T-cell (primary cell): ENCODE measurements at places on chromosomes 11 and 22. TPM values are rescaled to one million over a fixed set of nuclear protein-coding genes. Genes with fewer than 3 reads are reported as not detected.

DNA sequence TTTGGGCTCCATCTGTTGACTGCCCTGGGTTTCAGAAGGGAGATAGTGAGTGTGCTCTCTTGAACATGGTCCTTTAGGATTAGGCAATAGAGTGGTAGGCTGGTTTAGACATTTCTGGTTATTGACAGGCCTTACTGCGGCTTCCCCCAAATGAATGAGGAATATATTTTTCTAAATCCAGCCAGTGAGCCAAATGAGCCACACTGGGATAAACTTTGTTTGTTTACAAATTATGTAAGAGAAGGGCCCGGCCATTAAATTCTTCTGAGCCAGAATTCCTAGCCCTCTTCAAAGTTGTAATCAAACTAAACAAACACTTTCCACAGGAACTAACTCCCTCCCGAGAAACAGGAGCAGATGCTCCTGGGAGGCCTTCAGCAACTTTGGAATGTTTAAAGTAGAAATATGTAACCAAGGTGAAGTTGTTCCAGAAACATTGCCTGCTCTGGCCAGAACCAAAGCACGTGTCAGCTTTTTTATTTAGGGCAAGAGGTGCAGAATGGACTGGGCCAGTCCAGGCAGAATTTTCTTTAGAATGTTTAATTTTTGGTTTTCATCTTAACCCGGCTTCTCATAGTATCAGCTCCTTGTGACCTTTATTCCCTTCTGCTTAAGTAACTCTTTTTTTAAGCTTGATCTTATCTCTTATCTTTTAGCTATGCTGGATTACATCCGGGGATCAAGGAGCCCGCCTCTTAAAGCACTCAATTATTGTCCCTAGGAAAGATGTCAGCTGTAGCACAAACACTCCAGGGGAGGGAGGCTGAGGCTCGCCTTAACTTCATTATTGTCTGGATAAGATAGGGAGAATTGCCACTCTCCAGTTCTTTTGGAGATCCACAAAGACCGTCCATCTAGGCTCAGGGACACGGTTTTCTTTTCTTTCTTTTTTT lies 28.7 kb downstream of the ZNRF3 start:
- no peak overlapping the region for H3K27ac ChIP-seq
- no peaks in the 10 kb centered on the region for H3K4me1 ChIP-seq
- no peaks in the 10 kb centered on the region for H3K27me3 ChIP-seq
- DNase-seq = no peak
- no peaks in the 10 kb centered on the region for H3K36me3 ChIP-seq
- no peak overlapping the region for H3K4me3 ChIP-seq

Gene MS4A4A
- not detected for total RNA-seq

GRCh38 chr22:17905445-17905844 lies 118.9 kb downstream of the MICAL3 start:
- no peaks in the 10 kb centered on the region for H3K4me1 ChIP-seq
- DNase-seq = no peak
- no peak overlapping the region for H3K4me3 ChIP-seq
- H3K36me3 ChIP-seq = no peaks in the 10 kb centered on the region
- H3K27me3 ChIP-seq = no peaks in the 10 kb centered on the region

DNA sequence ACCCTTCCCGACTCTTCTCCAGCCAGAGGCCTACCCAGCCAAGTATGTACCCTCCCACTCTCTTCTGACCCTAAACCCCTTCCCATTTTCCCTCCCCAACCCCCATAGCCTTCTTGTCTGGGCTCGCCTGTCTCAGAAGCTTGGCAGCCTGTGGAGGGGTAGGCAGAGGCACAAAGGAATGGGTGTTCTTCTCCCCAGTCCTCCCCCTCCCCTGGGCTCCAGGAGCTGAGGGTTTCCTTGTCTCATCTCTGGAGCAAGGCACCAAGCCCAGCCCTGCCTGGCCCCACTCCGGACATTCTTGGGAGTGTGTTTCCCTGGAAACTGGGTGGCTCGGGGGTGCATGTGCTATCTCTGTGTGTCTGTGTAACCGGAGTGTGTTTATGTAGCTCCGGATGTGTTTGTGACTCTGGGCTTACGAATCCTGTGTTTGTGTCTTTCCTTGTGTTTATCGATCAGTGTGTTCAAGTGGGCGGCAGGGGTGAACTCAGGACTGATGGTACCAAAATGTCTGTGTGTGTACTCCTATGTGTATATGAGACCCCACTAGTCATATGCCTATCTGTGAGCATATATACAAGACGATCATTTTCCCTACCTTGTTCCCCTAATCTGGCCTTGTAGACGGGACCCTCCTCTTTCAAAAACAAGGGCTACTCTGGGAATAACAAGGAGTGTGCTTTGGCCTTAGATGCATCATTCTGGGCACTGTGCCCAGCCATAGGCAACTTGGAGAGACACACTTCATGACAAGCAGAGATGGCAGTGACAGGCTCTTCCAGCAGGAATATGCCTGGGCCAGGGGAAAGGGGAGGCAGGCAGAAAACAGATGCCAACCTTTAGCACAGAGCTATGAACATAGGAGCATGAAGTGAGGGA lies 10.9 kb downstream of the PHLDB1 start:
- H3K36me3 ChIP-seq = no peaks in the 10 kb centered on the region
- DNase-seq = no peak
- H3K27me3 ChIP-seq = no peaks in the 10 kb centered on the region
- H3K4me3 ChIP-seq = no peak overlapping the region
- no peak overlapping the region for H3K27ac ChIP-seq
- H3K4me1 ChIP-seq = no peaks in the 10 kb centered on the region

GRCh38 chr11:18700375-18700774 lies 1.8 kb downstream of the TMEM86A start:
- no peak overlapping the region for H3K4me3 ChIP-seq
- no peaks in the 10 kb centered on the region for H3K36me3 ChIP-seq
- H3K4me1 ChIP-seq = peaks cover 2% of the 10 kb centered on the region
- DNase-seq = no peak
- H3K27ac ChIP-seq = no peak overlapping the region

Gene MIAT
- 208 TPM for total RNA-seq

DNA sequence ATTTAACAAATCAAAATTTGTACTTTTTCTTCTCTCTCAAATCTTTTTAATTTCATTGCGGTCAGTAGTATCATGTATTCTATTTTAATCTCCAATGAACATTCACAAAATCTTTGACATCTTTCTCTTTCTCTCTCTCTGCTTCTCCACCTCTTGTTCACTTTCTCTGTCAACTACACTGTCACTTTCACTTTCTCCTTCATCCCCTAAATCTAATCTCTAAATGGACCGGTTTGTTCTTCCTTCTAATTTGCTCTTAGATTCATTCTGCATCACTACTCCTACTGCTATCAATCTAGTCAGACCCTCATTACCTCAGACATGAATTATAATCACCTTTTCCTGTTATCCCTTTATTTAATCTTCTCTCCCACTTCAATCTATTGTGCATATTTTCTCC lies 18.6 kb downstream of the CCDC73 start:
- H3K4me1 ChIP-seq = no peaks in the 10 kb centered on the region
- H3K27ac ChIP-seq = no peak overlapping the region
- DNase-seq = no peak
- no peaks in the 10 kb centered on the region for H3K36me3 ChIP-seq
- H3K4me3 ChIP-seq = no peak overlapping the region
- H3K27me3 ChIP-seq = no peaks in the 10 kb centered on the region

- no peaks in the 10 kb centered on the region for H3K36me3 ChIP-seq
- no peak overlapping the region for H3K4me3 ChIP-seq
- peaks cover 1% of the 10 kb centered on the region for H3K27me3 ChIP-seq
- peaks cover 59% of the 10 kb centered on the region for H3K4me1 ChIP-seq
- DNase-seq = no peak
- H3K27ac ChIP-seq = no peak overlapping the region
Measured at GRCh38 chr22:20211997-20212753, 55.9 kb downstream of the RTN4R start.

- no peaks in the 10 kb centered on the region for H3K36me3 ChIP-seq
- H3K27me3 ChIP-seq = no peaks in the 10 kb centered on the region
- no peaks in the 10 kb centered on the region for H3K4me1 ChIP-seq
Measured at GRCh38 chr22:30208631-30209603, 37.6 kb downstream of the LIF start.

- no peaks in the 10 kb centered on the region for H3K4me1 ChIP-seq
- H3K36me3 ChIP-seq = no peaks in the 10 kb centered on the region
- H3K27ac ChIP-seq = no peak overlapping the region
- no peak for DNase-seq
- H3K27me3 ChIP-seq = peaks cover 17% of the 10 kb centered on the region
Measured at GRCh38 chr22:41929418-41929810, 2.8 kb upstream of the TNFRSF13C start.

- no peaks in the 10 kb centered on the region for H3K27me3 ChIP-seq
- no peak overlapping the region for H3K27ac ChIP-seq
Measured at GRCh38 chr11:119248750-119249670, 42.9 kb downstream of the CBL start.

Gene UPK2
- total RNA-seq = not detected

GRCh38 chr22:46007848-46008261 lies 30.9 kb upstream of the WNT7B start:
- DNase-seq = no peak
- no peak overlapping the region for H3K27ac ChIP-seq
- H3K4me1 ChIP-seq = no peaks in the 10 kb centered on the region
- H3K27me3 ChIP-seq = peaks cover 29% of the 10 kb centered on the region

Gene OAF
- total RNA-seq = 3.5 TPM

GRCh38 chr22:46052331-46052771 lies 75.4 kb upstream of the WNT7B start:
- H3K4me3 ChIP-seq = peak overlapping the region; percentile 54
- no peak for DNase-seq
- no peaks in the 10 kb centered on the region for H3K36me3 ChIP-seq
- no peaks in the 10 kb centered on the region for H3K4me1 ChIP-seq

- DNase-seq = no peak
- no peaks in the 10 kb centered on the region for H3K27me3 ChIP-seq
Measured at GRCh38 chr11:81913793-81914192, 819.9 kb downstream of the FAM181B start.

- H3K4me1 ChIP-seq = no peaks in the 10 kb centered on the region
- no peak overlapping the region for H3K4me3 ChIP-seq
- no peak for DNase-seq
- H3K27ac ChIP-seq = no peak overlapping the region
- peaks cover 8% of the 10 kb centered on the region for H3K27me3 ChIP-seq
- H3K36me3 ChIP-seq = no peaks in the 10 kb centered on the region
Measured at GRCh38 chr11:132131961-132132360, 761.5 kb downstream of the NTM start.

- no peak for DNase-seq
- H3K4me1 ChIP-seq = no peaks in the 10 kb centered on the region
- no peaks in the 10 kb centered on the region for H3K36me3 ChIP-seq
- H3K27me3 ChIP-seq = no peaks in the 10 kb centered on the region
- no peak overlapping the region for H3K4me3 ChIP-seq
Measured at GRCh38 chr11:59918480-59918879, 19.8 kb upstream of the OOSP1 start.

DNA sequence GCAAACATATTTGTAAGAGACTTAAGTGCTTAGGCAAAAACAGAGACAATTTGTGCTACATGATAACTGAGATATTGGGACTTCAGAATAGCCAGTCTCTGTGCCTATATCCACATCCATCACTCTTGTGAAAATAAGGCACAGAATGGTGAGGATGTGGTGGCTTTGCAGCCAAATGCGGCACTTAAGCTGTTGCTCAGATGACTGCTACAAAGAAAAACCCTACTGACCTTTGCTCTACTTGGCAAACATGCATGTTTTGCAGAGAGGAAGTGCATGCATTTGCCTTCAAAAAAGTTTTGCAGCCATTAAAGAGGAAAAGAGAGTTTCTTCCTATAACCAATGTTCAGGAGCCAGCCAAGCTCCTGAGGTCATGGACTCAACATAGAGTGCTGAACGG lies 675.0 kb upstream of the KIRREL3 start:
- H3K4me1 ChIP-seq = no peaks in the 10 kb centered on the region
- no peak overlapping the region for H3K4me3 ChIP-seq
- no peak for DNase-seq
- H3K36me3 ChIP-seq = no peaks in the 10 kb centered on the region
- no peak overlapping the region for H3K27ac ChIP-seq

DNA sequence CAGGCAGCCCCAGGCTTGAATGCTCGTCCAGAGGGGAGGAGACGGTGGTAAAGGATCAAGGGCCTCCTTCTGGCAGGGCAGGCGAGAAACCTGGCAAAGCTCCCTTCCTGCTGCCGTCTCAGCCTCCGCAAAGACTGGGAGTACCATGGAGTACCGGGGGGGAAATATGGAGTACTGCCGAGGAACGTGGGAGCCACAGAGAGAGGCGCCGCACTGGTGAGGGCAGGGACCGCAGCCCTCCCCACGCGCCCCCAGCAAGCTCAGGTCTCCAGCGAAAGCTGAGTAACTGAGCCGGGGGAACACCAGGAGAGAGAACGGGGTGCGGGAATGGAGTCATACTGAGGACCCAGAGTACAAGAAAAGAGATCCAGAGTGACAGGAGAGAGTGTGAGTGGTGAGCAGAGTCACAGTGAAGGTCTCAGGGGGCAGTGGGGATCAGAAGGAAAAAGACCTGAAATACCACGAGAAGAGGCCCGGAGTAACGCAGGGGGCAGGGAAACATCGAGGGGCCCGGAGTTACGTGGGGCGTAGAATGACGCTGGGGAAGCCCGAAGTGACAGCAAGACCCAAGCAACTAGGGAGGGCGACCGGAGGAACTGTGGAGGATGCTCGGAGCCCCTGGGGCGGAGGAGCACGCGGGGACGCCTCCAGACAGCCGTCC lies 740 bp downstream of the EML3 start:
- H3K4me3 ChIP-seq = peak overlapping the region; percentile 88
- no peaks in the 10 kb centered on the region for H3K27me3 ChIP-seq
- H3K36me3 ChIP-seq = peaks cover 17% of the 10 kb centered on the region
- peak overlapping the region; percentile 83 for H3K27ac ChIP-seq
